Right ventricle myocardium inferior (tissue), 1 donor: ENCODE measurements at places on chromosomes 3 and 15. TPM values are rescaled to one million over a fixed set of nuclear protein-coding genes. Genes with fewer than 3 reads are reported as not detected.

The DZIP1L gene
- total RNA-seq, result 3.8 TPM

The TRH gene
- total RNA-seq, result not detected

The TMEM207 gene
- not detected for total RNA-seq

The CHRFAM7A gene
- 2.0 TPM for total RNA-seq

DNA sequence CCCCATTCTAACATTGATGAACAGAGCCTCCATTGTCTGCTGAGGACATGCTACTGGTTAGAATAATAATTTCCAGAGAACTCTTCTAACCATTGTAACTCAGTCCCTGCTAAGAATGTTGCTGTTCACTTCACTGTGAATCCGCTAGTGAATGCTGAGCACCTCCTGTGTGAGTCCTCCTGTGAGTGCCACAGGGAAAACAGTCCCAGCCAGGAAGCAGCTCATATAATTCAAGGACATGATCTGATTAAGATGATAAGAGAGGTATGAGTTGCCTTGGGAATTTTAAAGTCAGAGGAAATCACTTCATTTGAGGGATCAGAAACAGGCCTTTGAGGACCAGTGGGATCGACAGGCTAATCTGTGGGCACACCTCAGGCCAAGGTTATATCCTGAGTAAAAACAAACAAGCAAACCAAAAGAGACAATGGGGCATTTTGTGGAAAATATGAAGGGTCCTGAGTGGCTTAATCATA lies 33.9 kb upstream of the GPR160 start:
- no peak for DNase-seq

DNA sequence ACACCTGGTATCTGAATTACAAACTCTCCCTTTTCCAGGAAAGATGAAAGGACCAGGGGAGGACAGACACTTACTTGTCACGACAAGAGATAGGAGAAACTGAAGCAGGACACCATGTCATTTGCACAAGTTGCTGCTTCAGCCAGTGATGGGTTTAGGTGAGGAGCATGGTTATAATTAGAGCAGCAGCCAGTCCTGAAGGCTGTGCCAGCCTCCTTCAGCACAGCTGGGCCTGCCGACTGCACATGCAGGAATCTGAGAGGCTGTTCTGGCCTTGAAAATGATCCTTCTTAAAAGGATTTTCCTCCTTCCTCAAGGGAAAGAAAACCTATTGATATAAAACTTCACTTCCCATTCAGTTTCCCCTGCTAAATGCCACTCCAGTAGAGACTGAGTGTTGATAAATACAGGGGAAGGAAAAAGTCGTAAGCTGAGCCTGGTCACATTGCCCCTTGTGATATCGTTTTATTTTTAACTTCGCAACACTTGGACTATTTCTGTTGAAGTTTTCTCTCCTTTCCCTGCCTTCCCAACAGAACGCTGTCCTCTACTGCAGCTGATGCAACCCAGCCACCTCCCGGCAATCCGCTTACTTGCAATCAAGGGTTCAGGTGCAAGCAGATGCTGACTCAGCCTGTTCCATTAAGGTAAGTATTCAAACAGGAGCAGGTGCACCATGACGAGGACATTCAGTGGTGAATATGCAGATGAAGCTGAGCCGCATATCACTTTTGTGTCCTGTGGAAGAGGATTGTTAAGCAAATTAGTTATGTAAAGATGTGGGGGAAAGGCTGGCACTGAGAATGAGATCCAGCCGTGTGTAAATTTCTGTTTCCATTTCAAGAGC lies at the start of gene FBXO40:
TSS of gene FBXO40 (plus strand) at position 524 of the 847 bp plus-strand sequence. CDS start 27,197 bp downstream, outside the sequence.
- no peak for DNase-seq

- DNase-seq, result no peak
Observed at GRCh38 chr3:162435750-162436149, 939.1 kb downstream of the OTOL1 start.

DNA sequence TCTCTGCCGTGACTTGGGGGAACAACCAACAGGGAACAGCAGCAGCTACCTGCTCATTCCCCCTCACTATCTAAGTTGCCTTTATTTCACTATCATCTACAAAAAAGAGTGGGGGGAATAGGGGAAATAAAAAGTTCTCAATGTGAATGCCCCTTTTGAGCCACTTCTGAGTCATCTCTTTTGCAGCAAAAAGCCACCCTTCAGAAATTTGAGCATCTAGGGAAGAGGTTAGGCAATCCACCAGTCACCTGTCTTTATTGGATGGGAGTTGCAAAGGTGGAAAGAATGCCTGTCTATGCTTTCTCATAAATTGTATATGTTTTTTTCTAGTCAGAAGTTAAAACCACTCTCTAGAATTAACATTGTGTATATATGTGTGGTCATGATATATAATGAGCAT lies 41.1 kb downstream of the GPD1L start:
- no peak for DNase-seq

GRCh38 chr3:186931532-186932280 lies 1.4 kb downstream of the ST6GAL1 start:
- peak; percentile 81 for DNase-seq

DNA sequence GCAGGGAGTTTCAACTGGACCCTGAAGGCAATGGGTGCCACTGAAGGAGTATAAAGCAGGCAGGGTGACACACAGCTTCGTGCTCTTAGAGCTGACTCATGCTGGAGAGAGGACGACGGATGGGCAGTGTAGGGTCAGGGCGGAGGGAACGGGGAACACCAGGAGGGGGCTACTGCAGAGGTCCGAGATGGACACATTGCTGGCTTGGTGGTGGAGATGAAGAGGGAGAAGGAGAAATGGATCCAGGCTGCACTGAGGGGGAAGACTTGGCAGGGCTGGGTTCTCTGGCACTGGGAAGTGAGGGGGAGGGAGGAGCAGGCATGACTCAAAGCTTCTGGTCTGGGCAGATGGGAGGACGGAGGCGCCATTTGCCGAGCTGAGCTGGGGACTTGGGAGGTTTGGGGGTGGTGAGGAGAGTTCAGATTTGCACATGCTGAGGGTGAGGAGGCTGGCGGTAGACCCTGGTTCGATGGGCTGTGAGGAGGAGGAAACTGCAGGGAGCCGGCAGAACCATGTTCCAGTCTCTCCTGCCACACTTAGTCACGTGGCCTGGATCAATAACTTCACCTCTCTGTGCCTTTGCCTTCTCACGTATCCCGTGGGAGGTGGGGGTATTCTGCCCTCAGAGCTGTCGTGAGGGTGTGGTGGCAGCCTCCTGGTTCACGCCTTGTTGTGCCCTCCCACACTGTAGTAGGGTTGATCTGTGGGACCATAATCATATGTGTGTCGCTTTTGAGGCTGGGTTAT lies 4.6 kb upstream of the KCTD6 start:
- no peak for DNase-seq

GRCh38 chr15:52021128-52021671 lies 2.2 kb downstream of the MAPK6 start:
- no peak for DNase-seq

- DNase-seq, result peak; percentile 69
Observed at GRCh38 chr3:123388811-123389627, 59.9 kb downstream of the ADCY5 start.

GRCh38 chr3:127479449-127479848 lies 111.1 kb downstream of the TPRA1 start:
- no peak for DNase-seq

DNA sequence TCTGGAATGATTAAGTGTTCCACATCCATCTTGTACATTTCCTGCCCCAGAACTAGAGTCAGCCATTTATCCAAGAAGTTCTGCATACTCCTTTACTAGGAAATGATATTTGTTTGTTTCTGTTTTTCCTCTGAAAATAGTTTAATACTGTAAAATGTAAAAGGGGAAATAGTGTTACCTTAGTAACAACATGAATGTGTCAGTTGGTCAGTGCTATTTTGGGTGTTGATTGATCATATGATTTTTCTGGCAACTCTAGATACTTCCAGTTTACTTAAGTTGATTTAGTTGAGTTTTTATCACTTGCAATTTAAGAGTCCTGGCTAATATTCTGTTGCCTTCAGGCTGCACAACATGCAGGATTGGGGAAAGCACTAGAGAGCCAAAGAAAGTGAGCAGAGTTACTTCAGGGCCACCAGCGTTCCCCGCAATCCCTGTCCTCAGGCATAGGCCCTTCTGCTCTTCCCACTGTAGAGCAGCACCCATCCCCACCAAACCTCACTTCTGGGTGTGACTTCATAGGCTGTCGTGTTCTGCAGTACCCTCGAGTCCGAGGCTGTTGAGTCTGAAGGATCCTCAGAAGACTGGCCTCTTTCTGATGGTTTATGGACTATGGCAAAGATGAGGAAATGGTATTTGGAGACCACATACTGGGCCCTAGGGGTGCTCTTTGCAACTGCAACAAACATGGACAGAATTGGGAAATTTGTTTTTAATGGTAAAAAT lies 69.0 kb downstream of the CHD2 start:
- no peak for DNase-seq

DNA sequence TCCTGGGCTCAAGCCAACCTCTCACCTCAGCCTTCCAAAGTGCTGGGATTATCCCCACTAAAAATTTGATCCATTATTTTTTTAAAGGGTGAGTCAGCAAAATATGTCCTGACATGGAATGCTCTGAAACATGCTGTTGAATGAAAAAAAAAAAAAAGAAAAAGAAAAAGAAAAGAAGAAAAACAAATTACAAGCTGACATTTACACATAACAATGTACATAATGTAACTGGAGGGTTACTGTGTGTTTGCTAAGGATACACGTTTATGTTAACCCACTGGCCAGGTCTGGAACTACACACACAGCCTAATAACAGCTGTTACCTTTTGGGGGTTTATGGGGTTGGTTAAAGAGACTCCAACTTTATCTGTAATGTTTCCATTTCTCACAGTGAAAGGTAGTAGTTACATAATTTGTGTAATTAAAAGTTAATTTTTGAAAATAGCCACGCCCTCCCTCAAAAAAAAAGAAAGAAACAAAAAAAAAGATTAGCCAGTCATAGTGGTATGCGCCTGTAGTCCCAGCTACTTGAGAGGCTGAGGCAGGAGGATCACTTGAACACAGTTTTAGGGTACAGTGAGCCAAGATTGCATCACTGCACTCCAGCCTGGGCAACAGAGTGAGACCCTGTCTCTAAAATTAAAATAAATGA lies 3.1 kb upstream of the MESP2 start:
- DNase-seq, result no peak
